Omental fat pad (tissue), 4 donors: ENCODE measurements at places on chromosomes 16 and 17.

- no peak for DNase-seq
Measured at GRCh38 chr17:7237266-7237760, 1.9 kb downstream of the PHF23 start.

GRCh38 chr17:67018471-67019434, 25.6 kb upstream of the CACNG1 start:
- DNase-seq: no peak

GRCh38 chr16:73568769-73569168, 520.8 kb upstream of the ZFHX3 start:
- no peak for DNase-seq

- DNase-seq: no peak
Measured at GRCh38 chr17:80474961-80475909, 1.2 kb downstream of the NPTX1 start.

DNA sequence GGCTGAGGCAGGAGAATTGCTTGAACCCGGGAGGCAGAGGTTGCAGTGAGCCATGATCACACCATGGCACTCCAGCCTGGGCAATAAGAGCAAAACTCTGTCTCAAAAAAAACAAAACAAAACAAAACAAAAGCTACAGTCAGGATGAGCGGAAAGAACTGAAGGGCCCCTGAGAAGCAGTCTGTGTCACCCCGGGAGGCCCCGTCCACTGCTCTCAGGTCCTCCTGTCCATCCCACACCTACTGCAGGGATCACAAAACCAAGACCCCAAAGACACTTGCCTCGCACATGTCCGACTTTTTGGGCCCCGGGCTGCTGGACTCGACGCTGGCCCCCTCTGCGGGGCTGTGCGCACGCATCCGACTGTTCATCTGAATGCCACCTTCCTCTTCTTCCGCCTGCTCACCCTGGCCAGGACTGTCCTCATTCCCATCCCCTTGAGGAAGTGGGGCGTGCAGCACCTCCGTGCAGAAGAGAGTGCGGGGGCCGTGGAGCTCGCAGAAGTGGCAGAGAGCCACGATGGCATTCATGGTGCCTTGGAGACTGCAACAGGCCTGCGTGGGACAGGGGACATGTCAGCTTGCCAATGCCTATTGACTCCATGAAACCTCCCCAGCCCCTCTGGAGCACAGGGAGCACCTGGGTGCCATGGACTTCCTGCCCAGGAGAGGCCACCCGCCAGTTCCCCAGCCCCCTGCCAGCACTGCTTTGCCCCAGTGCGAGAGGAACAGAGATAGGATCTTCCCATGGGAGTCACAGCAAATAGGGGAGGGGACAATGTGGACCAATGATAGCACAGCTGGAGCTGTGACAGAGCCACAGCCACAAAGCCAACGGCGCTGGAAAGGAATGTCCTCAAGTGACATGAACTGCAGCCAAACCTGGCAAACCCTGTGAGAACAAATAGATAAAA, 9.1 kb downstream of the FLCN start:
- DNase-seq: no peak

GRCh38 chr17:44766409-44767038, 7.7 kb downstream of the ADAM11 start:
- no peak for DNase-seq

DNA sequence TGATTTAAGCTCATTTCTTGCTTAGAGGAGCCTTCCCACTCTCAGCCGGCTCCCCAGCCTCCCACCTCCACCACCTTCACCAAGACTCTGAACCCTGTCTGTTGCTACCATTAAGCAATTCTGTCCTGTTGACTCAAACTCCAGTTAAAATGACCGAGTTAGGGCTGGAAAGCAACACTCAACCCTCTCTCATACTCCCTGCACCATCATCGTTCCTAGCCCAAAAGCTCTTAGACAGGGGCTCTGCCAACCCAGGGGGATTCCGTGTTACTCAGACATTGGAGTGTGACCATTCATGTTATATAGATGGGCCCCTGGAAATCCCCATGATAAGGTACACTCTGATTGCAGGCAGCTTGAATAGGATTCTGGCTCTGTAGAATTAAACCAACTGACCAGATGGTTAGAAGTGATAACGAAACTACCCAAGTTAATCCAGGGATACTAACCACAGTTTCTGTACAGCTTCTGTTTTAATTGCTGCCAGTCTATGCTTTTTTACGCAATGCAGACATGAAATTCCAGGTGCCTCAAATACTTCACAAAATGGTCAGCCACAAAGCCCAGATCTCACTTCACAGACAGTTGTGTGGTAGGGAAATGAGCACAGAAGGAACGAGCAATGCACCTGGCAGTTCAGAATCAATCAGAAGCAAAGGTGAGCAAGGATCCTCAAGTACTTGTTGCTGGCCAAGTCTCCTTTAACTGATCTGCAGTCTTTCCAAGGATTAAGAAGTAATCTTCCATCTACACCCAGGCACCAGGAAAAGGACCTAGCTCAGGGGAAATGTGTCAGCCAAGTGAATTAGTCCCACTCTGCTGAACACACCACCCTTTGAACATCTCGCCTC, 2.1 kb downstream of the SSTR2 start:
- DNase-seq: no peak

- no peak for DNase-seq
Measured at GRCh38 chr16:87068762-87069150, 248.4 kb downstream of the C16orf95 start.

DNA sequence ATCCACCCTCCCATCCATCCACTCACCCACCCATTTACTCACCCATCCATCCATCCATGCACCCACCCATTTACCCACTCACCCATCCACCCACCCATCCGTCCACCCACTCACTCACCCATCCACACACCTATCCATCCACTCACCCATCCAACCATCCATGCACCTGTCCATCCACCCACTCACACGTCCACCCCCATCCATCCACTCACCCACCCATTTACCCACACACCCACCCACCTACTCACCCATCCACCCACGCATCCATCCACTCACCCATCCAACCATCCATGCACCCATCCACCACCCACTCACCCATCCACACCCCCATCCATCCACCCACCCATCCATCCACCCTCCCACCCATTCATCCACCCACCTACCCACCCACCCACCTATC, 12.2 kb downstream of the SOX8 start:
- no peak for DNase-seq

DNA sequence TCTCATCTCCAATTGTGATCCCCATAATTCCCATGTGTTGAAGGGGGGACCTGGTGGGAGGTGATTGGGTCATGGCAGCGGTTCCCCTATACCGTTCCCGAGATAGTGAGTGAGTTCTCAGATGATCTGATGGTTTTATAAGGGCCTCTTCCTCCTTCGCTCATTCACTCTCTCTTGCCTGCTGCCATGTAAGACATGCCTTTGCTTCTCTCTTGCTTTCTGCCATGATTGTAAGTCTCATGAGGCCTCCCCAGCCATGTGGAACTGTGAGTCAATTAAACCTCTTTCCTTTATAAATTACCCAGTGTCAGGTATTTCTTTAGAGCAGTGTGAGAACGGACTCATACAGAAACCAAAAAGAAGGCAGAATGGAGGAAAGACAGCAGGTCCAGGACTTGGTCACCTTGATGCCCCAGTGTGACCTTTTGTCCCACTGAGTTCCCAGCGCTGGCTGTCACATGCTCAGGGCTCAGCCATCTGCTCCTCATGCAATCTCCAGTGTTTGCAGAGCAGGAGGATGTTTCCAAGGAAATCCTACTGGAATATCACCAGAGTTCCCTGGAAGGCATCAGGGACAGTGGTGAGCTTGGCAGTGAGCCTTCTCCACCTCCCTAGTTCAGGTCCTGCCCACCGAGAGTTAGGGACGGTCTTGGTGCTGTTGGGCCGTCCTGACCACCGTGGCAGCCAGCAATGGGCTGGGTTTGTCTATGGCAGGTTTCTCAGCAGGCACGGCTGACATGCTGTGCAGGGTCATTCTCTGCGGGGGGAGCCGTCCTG, 96.7 kb downstream of the SEC14L1 start:
- DNase-seq: no peak

DNA sequence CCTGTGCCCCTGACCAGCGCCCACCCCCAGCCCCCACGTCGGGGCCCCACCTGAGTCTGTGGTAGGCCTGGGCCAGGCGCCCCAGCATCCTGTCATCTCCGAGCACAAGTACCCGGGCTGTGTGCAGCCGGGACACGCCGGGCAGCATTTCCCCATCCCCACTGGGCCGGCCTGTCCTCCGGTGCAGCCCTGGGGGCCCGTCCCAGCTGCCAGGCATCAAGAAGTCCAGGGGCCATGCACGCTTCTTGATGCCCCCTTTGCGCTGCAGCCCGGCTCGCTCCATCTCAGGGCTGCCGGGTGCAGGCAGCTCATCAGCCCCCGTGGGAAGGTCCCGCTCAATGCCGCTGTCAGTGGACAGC, 29.3 kb upstream of the MFSD6L start:
- DNase-seq: no peak

DNA sequence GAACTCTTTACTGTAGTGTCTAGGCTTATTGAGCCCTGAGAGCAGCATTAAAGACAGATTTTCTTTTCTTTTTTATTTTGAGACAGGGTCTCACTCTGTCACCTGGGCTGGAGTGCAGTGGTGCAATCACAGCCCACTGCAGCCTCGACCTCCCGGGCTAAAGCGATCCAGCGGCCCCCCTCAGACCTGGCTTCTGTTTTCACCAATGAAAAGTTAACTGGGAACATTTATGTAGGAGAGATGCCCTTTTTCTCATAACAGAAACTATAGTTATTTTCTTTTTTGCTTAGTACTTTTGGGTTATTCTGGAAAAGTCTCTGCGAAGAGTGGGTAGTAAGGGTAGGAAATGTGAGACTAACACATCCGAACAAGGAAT, 1.5 kb downstream of the MAP1LC3B start:
- no peak for DNase-seq

DNA sequence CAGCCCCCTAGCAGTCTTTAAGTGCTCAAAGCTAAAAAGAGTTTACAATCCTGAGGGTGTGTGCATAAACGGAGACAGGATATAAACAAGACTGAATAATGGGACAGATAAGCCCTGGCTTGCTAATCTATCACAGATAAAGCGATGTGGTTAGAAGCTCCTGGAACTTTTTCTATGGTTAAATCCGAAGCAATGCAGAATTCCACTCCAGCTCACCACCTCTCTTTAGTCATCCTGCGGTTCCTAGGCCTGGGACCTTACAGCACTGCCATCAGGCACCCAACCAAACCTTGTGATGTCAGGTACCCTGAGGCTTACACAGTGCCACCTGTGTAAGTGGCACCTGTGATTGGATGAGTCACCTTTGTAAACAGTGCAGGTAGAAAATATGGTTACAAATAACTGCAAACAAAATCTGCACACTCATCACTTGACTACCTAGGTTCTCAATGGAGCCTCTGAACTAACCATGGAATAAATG, 31.5 kb upstream of the B4GALNT2 start:
- DNase-seq: no peak

GRCh38 chr17:63698381-63698885, 1.5 kb downstream of the LIMD2 start:
- DNase-seq: no peak

DNA sequence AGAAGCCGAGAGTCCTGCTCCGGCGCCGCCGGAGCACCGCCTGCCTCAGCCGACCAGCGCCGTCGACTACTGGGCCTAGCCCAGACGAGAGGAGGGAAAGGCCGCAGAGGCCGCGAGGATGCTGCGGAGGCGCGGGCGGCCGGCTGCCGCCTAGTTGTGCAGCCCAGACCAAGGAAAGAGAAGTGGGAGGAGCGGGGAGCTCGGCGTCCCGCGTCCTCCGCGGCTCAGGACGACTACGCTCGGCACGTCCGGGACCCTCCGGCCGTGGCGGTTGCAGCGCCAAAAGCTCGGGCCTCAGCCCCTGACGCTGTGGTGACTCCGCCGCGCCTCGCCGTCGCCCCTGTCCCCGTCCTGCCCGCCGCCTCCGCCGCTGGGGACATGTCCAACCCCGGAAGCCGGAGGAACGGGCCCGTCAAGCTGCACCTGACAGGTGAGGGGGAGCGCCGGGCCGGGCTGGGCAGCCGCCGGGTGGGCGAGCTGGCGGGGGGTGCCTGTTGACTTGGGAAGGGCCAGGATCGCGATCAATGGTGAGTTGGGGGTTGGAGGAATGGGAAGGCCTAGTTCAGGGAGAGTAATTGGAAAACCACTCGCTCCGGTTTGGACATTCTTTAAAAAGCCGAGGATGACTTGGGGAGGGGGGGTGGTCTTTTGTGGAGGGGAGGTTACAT, 37.7 kb downstream of the RNF135 start:
- no peak for DNase-seq

GRCh38 chr16:4832698-4833343, 14.3 kb downstream of the GLYR1 start:
- DNase-seq: no peak

DNA sequence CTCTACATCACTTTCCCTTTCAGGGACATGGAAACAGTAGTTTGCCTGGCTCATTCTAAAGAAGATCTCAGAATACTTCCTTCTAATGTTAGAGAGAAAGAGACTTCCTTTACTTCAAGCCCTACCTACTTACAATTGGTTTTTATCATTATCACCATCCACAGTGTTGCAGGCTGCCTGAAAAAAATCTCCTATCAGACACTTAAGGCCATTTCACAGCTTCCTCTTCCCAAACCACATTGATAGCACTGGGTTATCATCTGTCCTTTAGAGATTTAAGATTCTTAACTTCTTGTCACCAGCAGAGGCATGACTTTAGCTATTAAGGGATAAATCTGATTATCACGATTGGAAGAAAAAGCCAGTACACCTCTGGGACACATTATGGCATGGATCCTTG, 178.5 kb upstream of the TBX2 start:
- DNase-seq: no peak

DNA sequence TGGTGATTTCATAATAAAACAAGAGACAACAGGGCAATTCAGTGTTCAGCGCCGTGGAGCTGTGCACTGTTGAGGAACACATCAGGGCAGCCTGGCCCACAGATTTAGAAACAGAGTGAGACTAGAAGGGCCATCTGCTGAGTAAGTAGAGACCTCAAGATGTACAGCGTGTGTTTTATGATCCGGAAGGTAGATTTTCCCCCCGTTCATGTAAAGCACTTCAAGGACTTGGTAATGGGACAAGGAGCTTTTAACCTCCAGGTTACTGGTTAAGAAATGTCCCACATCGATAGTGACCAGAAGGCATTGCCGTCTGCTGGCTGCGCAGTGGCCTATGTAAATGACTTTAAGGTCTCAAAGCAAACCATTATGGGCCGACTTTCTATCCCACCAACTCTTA, 1057.7 kb upstream of the EEF2KMT start:
- DNase-seq: no peak
